ENCODE measurements at places on chromosomes 16 and 17. TPM values are rescaled to one million over a fixed set of nuclear protein-coding genes. Genes with fewer than 3 reads are reported as not detected.
A peak's percentile ranks its signal among the peaks of the same experiment; 100 is the strongest.

DNA sequence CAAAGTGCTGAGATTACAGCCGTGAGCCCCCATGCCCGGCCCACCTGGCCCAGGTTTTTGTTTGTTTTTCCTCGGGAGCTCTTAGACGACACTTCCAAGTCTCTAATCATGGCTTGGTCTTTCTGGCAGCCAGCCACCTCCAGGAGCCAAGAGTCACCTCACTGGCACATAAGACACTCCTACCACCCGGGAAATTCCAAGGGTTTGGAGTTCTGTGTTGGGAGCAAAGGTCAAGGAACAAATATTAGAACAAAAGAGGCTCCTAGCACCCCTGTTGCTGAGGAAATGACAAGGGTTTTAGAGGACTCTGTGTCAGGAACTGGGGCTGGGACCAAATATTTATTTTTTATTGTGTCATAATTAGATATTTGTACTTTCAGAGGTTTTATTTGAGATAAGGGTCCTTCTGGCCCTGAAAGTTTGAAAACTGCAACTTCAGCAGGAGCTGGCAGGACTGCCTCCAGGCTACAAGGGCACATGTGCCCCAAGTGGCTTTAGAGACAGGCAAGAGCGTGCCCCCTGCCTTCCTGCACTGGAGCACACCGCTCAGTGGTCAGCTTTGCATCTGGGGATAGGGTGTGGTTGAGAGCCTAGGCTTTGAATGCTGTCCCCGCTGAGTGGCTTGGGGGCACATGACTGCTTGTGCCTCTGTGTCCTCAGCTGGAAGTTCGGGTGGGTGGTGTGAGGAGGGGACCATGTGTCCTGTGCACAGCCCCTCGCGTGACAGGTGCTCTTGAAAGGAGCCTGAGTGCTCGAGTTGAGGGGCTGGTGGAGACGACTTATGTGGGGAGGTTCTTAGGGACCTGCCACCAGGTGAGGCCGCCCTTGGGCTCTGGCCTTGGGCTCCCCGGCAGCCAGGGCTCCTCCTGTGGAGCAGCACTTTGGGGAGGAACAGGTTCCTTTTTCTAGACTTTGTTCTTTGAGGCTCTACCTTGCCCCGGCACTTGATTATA is 29.7 kb downstream of the MGRN1 start:
- ATAC-seq, result no peak

GRCh38 chr17:57210972-57211411 is 45.3 kb upstream of the MSI2 start:
- ATAC-seq, result no peak

DNA sequence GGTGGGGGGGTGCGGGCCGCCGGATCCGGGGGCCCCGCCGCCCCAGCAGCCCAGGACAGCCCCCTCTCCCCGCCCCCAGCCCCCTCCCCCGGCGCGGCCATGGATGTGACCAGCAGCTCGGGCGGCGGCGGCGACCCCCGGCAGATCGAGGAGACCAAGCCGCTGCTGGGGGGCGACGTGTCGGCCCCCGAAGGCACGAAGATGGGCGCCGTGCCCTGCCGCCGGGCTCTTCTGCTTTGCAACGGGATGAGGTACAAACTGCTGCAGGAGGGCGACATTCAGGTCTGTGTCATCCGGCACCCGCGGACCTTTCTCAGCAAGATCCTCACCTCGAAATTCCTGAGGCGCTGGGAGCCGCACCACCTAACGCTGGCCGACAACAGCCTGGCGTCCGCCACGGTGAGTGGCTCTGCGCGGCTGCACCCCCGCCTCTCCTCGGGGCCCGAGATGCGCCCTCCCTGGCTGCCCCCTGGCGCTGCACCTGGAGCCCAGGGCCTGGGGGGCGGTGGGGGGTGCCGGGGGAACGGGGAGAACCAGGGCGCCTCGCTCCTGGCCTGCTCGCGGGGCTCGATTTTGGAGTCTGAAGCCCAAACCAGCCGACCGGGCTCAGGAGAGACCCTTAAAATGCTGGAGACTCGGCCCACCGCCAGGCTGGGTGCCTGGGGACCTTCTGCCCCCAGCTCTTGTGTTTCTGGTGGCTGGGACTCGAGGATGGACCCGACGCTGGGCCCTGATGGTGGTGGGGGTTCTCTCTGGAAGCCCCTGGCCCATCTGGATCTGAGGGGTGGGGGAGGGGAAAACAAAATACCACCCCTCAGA is 744 bp downstream of the CMIP start:
- ATAC-seq, result peak; percentile 45

DNA sequence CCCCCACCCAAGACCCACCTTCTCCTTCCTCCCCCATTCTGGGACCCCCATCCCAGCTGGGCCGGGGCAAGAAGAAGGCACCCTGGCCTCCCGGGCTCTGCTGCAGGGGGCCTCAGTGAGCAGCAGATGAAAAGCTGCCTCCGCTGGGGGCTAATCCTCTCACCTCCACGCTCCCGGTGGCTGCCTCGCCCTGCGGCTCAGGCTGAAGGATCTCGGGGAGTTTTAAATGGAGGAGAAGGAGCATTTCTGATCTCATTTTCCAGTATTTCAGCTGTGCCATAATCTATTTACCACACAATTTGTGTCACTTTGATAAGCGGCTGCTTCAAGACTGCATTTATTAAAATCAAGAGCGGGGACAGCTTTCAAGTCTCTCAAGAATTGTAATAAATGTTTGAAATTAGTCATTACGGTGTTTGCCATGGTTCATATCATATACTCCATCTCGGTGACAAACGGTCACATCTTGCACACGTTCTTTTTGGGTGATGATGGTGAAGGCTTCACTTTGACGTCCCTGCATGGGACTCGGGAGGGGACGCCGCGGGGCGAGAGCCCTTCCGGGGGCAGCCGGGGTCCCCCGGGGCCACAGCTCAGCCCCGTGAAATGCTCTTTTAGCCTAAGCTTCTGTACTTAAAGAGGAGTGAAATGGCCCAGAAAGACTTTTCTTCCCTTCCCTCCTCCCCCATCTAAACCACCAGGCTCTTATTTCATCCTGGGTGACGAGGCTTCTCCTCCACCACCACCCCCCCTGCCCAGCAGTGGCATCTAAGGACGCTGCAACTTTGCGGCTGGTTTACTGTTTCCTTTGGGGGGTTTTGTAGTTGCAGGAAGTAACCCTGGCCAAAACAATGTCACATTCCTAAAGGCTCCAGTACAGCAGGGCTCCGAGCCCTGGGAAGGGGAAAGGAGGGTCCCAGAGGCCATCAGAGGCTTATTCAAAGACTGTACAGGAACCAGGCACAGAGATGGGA is 313.1 kb upstream of the TNRC6C start:
- peak; percentile 91 for ATAC-seq

- no peak for ATAC-seq
Observed at GRCh38 chr17:47316311-47316710, 7.4 kb upstream of the EFCAB13 start.

- ATAC-seq, result no peak
Observed at GRCh38 chr17:81008140-81008539, 16.5 kb downstream of the CHMP6 start.

GRCh38 chr16:1204933-1205332 is 20.1 kb downstream of the TPSG1 start:
- ATAC-seq, result no peak

DNA sequence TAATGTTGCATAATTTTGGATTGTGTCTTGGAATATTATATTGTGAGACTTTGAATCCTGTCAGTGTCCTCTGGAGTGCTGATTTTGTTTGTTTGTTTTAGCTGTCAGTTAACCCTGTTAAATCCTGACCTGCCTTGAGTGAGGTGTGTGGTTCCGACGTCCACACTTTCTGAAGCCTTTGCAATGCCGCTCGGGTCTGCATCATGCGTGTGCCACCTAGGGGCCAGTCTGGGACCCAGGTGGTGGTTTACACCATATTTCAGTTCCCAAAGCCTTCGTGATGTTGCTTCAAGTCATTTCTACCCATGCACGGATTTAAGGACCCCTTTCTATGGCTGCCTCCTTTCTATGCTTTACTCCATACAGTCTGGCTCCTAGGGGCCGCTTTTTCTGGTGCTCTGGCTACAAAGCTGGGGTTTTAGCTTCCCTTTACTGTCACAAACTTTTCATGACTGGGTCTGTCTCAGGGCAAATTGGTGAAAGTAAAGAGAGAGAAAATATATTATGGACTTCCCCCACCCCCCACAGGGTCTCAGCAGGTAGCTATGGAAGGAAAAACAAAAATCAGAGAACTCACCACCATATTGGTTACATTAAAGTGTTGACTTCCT is 11.4 kb upstream of the OR4D1 start:
- ATAC-seq, result no peak

- no peak for ATAC-seq
Observed at GRCh38 chr16:9996221-9996620, 186.0 kb downstream of the GRIN2A start.

RNF135 gene
- 4.0 TPM for total RNA-seq

- ATAC-seq, result no peak
Observed at GRCh38 chr16:57144027-57144426, 41.8 kb downstream of the PSME3IP1 start.
